ENCODE measurements at places on chromosomes 5 and 9.

DNA sequence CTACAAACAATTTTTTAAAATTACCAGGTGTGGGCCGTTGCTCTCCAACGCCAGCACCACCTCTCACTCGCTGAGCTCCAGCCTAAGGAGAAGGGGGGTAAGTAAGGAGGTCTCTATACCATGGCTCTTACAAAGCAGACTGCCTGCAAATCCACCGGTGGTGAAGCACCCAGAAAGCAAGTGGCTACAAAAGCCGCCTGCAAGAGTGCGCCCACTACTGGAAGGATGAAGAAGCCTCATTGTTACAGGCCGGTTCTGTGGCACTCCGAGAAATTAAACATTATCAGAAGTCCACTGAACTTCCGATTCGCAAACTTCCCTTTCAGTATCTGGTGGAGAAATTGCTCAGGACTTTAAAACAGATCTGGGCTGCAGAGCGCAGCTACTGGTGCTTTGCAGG is 46.0 kb downstream of the CDO1 start:
- H3K27ac ChIP-seq, result no peak overlapping the region
- DNase-seq, result no peak
- H3K4me1 ChIP-seq, result no peaks in the 10 kb centered on the region
- no peaks in the 10 kb centered on the region for H3K27me3 ChIP-seq
- H3K36me3 ChIP-seq, result no peaks in the 10 kb centered on the region

GRCh38 chr5:131375351-131375750 is 111.5 kb downstream of the CDC42SE2 start:
- no peak overlapping the region for H3K4me3 ChIP-seq
- no peaks in the 10 kb centered on the region for H3K36me3 ChIP-seq
- H3K4me1 ChIP-seq, result no peaks in the 10 kb centered on the region
- no peaks in the 10 kb centered on the region for H3K27me3 ChIP-seq

DNA sequence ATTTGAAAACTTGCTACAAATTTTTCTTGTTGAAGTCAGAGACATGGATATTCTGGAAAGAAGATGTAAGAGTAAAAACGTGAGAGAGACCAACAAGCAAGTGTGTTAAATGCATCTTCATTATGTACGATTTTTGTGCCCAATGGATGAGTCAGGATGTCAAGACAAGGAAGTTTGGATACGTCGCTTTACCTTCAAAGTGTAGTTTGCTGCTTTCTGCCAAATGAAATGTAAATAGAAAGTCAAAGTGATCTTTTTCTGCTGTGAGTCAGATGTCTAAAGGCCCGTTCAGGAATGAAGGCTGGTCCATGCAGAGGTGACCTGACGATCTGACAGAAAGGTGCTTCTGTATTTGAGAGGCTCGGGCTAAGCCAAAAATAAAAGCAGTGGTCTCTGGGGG is 273.1 kb upstream of the PIK3R1 start:
- no peaks in the 10 kb centered on the region for H3K4me1 ChIP-seq
- DNase-seq, result no peak
- H3K27ac ChIP-seq, result no peak overlapping the region
- no peaks in the 10 kb centered on the region for H3K36me3 ChIP-seq
- no peak overlapping the region for H3K4me3 ChIP-seq

- no peaks in the 10 kb centered on the region for H3K4me1 ChIP-seq
- no peak overlapping the region for H3K4me3 ChIP-seq
- no peaks in the 10 kb centered on the region for H3K36me3 ChIP-seq
- H3K27ac ChIP-seq, result no peak overlapping the region
- no peaks in the 10 kb centered on the region for H3K27me3 ChIP-seq
Measured at GRCh38 chr5:147859962-147860640, 18.4 kb upstream of the SCGB3A2 start.

- H3K27ac ChIP-seq, result no peak overlapping the region
- H3K4me1 ChIP-seq, result no peaks in the 10 kb centered on the region
- H3K27me3 ChIP-seq, result no peaks in the 10 kb centered on the region
- no peak for DNase-seq
- no peak overlapping the region for H3K4me3 ChIP-seq
Measured at GRCh38 chr5:36644727-36645126, 38.3 kb downstream of the SLC1A3 start.

DNA sequence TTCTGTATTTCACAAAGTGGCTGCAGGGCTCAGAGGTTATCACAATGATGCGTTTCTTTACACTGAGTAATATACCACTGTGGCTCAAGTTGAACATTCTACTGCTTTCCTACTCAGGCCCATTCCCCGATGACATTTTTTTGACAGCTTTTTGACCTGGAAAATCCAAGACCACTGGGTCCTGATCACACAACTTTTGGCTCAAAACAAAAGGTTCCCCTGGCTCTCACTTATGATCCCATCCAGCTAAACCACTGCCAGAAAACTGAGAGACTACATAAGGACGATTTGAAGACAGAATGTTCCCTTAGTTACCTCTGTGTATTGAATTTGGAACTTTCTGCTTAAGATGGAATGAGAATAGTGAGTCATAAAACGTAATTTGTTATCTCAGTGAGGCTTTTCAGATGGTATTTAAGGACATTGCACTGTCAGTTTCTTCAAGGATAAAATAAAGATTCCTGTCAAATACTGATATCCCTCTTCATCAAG is 78.0 kb upstream of the FBXL7 start:
- no peaks in the 10 kb centered on the region for H3K36me3 ChIP-seq
- H3K4me1 ChIP-seq, result no peaks in the 10 kb centered on the region
- no peak overlapping the region for H3K4me3 ChIP-seq
- no peak overlapping the region for H3K27ac ChIP-seq

DNA sequence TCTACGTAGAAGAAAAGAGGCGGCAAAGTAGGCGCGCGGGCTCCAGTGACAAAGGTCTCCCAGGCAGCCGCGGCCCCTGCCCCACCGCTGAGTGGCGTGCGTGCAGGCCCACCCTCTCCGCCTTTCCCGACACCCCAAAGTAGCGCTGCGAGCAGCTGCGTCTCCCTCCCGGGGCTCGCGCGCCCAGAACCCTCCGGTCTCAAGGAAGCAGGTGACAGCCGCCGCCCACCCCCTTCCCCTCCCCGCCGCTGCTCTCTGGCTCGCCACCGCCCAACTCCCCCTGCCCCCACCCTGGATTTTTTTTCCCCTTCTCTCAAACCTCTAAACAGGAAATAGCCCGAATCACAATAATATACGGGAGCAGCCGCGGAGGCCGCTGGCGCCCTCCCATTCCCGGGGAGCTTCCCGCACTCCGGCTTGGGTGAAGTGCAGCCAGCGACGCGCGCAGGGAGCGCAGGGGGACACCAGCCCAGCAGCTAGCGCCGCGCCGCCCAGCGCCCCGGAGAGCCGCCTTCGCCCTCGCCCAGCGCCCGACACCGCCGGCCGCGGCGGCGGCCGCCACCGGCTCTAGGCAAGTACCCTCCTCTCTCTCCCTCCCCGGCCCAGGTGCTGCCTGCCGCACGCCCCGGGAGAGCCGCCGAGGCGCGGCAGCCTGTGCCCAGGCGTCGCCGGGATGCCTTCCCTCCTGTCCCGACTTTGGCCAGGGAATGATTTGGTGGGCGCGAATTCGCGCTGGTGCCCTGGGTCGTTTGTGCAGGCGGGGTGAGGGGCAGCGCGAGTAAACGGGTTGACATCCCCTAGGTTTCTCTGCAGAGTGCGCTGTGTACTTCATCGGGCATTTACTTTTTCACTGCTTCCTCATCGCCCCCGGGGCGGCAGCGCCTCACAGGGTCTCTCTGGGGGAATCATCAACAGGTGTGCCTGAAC is 52.7 kb upstream of the TJP2 start:
- no peaks in the 10 kb centered on the region for H3K36me3 ChIP-seq
- peak overlapping the region; percentile 93 for H3K27ac ChIP-seq
- H3K27me3 ChIP-seq, result no peaks in the 10 kb centered on the region
- peak; percentile 22 for DNase-seq

GRCh38 chr9:72006501-72006900 is 53.9 kb downstream of the C9orf57 start:
- DNase-seq, result no peak
- no peak overlapping the region for H3K4me3 ChIP-seq
- H3K27me3 ChIP-seq, result no peaks in the 10 kb centered on the region
- H3K36me3 ChIP-seq, result no peaks in the 10 kb centered on the region
- H3K4me1 ChIP-seq, result no peaks in the 10 kb centered on the region

DNA sequence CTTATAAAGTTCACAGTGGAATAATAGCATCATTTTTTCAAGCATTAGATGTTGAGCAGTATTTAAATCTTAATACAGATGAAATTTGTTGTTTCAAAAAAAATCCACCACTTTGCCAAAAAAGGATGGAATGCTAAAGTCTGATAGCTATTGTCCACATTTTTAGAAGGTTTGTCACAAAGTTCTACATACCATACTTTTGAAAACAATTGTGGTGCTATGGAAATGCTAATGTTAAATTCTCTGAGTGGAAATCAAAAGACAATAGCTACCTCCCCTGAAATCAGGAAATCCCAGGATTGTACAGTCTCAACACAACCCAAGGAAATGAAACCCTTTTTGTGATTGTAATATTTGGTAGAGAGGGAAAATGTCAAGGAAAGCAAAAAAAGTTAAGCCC is 19.3 kb upstream of the GRAMD2B start:
- H3K27me3 ChIP-seq, result no peaks in the 10 kb centered on the region
- no peak overlapping the region for H3K27ac ChIP-seq
- H3K36me3 ChIP-seq, result no peaks in the 10 kb centered on the region
- no peaks in the 10 kb centered on the region for H3K4me1 ChIP-seq
- H3K4me3 ChIP-seq, result no peak overlapping the region

DNA sequence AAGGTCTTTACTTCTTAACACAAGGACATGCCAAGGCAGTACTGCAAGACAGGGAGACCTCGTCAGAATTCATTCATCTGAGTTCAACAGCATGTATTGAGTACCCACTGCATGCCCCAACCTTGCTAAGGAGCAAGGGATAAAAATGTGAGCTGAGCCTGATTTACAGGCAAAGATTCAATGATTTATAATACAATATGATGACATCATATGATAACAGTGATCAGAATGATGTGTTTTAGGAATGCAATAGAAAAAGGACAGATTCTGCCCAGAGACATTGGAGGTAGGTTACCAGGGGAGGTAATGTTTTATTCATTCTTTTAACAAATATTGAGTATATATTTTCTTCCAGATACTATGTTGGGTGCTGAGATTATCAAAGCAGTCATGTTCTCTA is 406.6 kb downstream of the ARHGEF28 start:
- no peak overlapping the region for H3K27ac ChIP-seq
- DNase-seq, result no peak
- H3K4me1 ChIP-seq, result no peaks in the 10 kb centered on the region

DNA sequence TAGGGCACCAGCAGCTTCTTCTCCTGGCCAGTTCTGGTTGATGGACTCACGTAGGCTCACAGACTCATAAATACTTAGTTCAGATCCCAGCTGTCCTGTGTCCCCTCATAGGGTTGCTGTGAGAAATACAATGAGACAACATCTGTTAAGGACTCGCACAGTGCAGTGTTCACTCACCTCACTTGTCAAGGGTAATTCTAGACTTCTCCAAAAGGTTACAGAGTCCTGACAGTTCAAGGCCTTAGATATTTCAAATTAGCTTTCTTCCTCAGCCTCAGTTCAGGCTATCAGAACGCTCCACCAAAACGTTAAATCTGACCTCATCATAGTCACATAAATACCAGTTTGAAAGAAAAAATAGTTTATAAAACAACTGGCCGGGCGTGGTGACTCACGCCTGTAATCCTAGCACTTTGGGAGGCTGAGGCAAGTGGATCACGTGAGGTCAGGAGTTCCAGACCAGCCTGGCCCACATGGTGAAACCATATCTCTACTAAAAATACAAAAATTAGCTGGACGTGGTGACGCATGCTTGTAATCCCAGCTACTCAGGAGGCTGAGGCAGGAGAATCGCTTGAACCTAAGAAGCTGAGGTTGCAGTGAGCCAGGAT is 106.3 kb downstream of the UGCG start:
- H3K27me3 ChIP-seq, result no peaks in the 10 kb centered on the region
- no peaks in the 10 kb centered on the region for H3K36me3 ChIP-seq
- no peak overlapping the region for H3K27ac ChIP-seq
- no peaks in the 10 kb centered on the region for H3K4me1 ChIP-seq
- H3K4me3 ChIP-seq, result no peak overlapping the region
- DNase-seq, result no peak

DNA sequence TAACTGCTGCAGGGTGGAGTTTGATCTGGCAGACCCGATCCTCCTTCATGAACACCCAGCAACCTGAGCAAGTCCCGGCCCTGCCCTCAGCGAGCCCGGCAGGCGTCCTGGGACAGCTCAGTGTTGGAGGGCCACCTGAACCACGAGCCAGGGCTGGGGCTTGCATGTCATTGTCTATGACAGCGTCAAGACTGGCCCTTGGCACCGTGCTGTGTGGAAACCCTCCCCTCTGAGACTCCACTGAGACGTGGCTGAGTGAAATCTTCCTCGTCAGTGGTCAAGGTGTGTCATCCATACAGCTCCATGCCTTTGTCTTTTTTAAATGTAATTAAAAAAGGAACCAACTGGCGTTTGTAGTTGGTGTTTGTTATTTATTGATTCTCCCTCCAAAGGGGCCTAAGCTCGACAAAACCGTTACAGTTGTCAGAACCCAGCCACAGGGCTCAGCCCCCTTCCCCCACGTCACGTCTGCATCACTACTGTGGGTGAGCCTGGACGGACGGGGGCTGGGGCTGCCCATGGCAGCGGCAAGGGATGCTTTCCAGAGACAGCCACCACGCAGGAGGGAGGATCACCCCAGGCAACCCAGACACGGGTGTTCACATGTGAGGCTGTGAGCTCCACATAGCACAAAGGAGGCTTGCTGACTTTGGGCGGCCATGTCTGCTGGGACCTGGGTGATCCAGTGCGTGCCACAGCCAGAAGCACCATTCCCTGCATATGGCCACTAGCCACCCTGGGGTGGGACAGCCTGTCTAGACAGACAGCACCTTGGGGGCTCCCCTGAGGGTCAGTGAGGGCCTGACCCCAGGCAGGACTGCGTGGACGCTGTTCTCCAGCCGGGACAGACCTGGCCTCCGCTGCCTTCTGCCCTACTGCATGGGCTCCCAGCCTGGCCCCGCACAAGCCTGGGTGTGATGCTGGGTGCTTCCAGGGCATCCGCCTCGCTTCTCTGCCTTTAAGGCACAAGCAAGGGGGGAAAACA is 7.3 kb downstream of the UCK1 start:
- peaks cover 21% of the 10 kb centered on the region for H3K36me3 ChIP-seq
- H3K27ac ChIP-seq, result no peak overlapping the region
- H3K4me1 ChIP-seq, result no peaks in the 10 kb centered on the region

- no peaks in the 10 kb centered on the region for H3K36me3 ChIP-seq
- no peaks in the 10 kb centered on the region for H3K27me3 ChIP-seq
- peaks cover 3% of the 10 kb centered on the region for H3K4me1 ChIP-seq
- H3K4me3 ChIP-seq, result no peak overlapping the region
- DNase-seq, result peak; percentile 37
Measured at GRCh38 chr5:10457682-10458574, 16.2 kb downstream of the ROPN1L start.
